ENCODE measurements at places on chromosomes 1 and 21.

DNA sequence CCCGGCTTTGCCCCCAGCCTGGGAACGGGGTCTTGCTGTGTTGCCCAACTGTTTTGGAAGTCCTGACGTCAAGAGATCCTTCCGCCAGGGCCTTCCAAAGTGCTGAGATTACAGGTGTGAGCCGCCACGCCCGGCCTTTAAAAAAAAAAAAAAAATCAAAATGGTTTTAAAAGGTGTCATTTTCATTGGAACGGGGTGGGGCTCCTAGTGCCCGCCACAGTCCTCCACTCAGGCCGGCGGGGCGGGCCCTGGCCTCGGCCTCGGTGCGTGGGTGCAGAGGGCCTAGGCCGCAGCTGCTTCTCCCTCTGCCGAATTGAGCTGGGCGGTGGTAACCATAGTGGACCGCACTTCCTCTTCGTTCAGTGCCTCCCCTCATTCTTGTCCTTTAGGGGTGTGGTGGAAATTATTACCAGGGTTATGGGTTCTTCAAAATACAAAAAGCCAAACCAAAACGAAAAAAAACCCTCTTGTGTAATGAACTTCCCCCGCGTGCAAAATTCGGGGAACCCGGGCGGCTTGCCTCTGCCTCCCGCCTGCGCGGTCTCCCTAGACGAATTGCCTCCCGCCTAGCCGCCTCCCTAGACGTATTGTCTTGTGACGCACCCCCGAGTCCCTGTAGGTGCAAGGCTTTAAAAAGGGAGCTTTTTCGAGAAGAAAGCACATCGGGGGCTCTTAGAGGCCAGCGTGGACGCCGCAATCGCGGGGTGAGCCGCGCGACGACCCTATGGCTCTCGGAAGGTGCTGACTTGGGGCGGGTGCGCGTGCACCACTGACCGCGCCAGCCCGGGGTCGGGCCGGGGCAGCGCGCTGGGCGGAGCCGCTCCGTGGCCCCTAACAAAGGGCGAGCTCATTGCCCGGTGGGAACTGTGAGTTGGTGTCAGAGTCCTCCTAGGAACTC is 10.5 kb upstream of the SPEN start:
- no peak for DNase-seq

DNA sequence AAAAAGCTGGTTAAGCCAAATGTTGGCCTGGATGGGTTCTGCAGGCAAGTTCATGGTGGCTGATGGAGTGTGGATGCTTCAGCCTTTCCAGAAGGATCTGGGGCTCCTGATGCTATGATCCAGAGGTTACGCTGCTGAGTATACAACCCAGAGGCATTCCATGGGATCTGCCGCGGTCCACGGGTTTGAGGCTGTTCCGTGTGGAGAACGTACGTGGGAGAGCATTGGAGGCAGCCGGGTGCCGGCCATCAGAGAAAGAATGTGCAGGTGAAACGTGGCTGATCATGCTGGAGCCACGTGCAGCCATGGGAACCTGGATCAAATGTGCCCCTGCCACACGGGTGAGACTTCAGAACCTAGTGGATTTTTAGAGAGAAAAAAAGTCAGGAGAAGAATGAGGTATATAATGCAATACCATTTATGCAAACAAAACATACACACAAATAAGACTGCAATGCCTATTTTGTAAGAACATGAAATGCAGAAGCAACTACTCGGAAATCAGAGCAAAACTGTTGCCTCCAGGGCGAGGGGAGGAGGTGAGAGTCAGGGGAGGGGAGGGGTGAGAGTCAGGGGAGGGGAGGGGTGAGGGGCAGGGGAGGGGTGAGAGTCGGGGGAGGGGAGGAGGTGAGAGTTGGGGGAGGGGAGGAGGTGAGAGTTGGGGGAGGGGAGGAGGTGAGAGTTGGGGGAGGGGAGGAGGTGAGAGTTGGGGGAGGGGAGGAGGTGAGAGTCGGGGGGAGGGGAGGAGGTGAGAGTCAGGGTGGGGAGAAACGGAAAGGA is 116.5 kb upstream of the C1orf174 start:
- no peak for DNase-seq

DNA sequence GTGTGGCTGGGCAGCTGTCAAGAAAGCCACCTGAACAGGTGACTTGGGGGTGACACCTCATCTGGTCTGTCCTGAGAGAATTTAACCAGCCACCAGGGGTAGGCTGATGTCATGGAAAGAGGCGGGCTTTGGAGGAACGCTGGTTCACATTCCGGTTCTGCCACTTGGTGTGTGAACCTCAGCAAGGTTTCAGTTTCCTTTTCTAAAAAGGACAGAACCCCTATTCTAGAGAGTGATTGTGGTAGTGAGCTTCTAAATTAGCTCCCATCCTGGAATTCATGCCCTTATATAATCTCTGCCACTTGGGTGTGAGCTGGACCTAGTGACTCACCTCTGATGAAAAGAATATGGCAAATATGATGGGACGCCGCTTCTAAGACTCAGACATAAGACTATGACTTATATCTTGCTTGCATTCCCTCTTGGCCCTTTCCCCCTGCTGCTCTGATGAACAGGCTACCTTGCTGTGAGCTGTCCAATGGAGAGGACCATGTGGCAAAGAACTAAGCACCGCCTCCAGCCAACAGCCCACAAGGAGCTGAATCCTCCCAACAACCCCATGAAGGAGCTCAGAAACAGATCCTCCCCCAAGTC is 332.1 kb downstream of the RRAGC start:
- DNase-seq, result no peak

- no peak for DNase-seq
Observed at GRCh38 chr1:193629875-193630274, 443.5 kb upstream of the B3GALT2 start.

DNA sequence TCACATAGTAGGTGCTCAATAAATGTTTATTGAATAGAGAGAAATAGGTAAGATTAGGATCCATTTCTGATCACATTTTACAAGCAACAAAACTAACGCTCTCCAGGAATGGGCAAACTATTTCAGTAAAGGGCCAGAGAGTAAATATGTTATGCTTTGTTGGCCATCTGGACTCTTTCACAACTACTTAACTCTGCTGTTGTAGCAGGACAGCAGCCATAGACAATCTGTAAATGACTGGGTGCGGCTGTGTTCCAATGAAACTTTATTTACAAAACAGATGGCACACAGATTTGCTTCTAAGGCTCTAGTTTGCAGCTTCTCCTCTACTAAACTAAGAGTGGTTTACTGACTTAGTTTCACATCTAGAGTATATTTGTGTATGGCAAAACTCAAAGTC is 83.0 kb upstream of the BACH1 start:
- no peak for DNase-seq
